ENCODE measurements at places on chromosomes 12 and 14.

DNA sequence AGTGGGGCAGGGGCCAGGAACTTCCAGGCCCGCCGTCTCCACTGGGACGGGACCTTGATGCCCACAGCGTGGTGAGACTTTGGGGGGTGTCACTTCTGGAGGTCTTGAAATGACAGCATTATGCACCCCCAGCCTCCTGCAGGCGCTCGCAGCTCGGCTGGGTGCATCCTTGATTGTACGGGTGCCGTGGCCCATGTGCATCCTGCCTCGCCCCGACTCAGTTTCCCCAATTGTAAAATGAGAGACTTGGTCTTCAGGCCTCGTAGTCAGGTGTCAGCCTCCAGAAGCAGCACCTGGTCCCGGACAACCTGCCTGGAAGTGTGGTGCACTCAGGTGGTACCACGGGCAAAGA is 8.9 kb upstream of the PUS1 start:
- DNase-seq: no peak

GRCh38 chr14:54688229-54688628 is 121.3 kb downstream of the SAMD4A start:
- no peak for DNase-seq

DNA sequence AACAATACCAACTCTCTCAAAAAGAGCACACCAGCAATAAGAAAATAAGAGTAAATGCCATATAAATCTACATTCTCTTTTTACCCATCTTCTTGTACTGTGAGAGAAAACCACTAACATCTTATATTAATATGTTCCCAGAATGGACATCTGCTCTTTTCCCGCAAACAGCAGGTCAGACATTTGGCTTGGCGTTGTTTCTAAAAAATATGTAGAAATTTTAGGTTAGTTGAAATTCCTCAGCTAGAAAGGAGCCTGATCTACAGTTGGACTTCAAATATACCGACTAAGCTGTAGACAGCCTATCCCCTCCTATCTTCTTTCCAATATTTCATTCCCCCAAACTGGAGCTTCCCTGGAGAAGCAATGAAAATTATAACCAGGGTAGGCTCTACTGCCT is 88.7 kb downstream of the PPP2R5E start:
- no peak for DNase-seq

DNA sequence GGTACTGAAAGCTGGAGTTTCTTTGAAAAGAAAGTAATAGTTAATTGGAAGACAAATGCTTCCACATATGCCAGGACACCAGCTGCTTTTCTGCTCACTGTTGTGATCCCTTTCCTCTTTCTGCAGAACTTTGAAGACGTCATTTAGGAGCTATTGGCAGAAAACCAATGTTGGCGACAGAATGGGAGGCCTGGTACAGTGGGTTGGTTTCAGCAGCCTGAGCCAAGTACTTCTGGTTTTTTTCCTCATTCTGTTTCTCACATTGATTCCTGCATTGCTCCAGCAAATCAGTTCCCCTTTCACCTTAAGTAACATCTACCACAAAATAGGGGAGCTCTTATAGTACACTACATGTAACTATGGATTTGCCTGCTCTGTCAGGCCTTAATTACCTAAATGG is 96.9 kb downstream of the FIGNL2 start:
- DNase-seq: no peak

- DNase-seq: no peak
Measured at GRCh38 chr12:28851781-28852180, 297.3 kb upstream of the FAR2 start.

DNA sequence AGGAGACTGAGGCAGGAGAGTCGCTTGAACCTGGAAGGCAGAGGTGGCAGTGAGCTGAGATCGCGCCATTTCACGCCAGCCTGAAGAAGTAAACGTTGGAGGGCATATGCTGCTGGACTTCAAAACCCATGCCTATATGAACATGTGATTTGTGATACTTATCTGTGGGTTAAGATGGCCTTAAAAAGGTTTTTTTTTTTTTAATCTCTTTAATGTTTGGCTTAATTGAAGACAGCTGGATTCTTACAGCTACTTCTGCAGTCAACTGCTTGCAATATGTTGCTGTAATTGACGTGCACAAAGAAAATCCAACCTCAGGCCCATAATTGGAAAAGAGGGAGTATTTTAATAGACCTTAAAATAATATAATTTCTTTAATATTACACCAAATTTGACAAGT is 1.5 kb upstream of the B3GNT4 start:
- no peak for DNase-seq

DNA sequence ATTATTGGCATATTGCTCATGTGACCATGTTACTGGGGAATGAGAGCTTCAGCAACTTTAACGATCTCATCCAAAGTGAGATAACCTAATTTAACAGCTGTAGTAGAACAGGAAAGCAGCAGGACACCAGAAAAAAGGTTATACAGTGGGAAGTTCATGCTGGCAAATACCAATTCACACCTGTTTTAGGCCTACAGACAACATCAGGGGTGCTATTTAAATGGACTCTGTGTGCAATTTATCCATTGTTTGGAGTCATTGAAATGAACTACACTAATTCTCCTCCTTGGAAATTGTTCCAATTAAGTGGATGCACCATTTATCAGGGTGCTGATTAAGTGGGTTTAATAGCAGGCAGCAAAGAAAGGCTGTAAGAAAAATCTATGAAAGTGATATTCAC is 424.4 kb upstream of the LMO3 start:
- no peak for DNase-seq

DNA sequence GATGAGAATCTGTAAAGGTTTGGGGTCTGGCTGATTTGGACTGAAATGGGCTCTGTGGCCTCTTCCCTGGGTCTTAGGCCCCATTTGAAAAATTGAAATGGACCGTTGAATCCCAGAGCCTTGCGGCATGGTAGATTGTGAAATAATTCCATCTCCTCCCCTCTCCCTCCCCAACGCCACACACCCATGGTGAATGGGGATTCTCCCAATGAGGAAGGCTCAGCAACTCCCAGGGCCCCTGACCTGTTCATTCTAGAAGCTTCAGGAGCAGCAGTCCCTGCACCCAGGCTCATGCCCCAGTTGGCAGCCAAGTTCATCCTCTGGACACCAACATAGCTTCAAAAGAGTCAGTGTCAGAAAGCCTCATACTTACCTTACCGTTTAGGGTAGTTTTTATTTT is 217.4 kb downstream of the ZFP36L1 start:
- no peak for DNase-seq

- DNase-seq: no peak
Measured at GRCh38 chr12:121154793-121155375, 22.2 kb downstream of the P2RX7 start.

- no peak for DNase-seq
Measured at GRCh38 chr14:75186953-75187352, 10.5 kb upstream of the TMED10 start.

DNA sequence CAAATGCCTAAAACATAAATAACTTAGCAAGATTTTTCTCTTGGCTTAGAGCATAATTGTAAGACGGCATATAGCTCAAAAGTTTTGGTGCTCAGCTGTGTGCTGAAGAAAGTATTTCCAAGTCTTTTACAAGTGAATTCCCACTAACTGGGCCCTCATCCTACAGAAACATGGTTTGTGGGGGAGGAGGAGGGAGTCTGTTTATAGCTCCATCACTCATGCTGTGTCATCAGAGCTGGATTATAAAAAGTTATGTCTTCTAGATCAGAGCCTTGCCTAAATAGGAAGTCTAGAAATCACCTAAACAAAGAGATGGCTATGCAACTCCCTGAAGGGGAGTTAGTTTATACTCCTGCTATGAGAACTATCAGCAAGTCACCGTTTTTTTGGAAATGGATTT is 65.9 kb upstream of the OTOGL start:
- no peak for DNase-seq

GRCh38 chr12:54172168-54172567 is 16.6 kb downstream of the SMUG1 start:
- DNase-seq: no peak

GRCh38 chr12:1936406-1937320 is 18.2 kb upstream of the CACNA2D4 start:
- DNase-seq: no peak

All from ELF-1 (cell line).